ENCODE measurements at places on chromosomes 2 and 18.

DNA sequence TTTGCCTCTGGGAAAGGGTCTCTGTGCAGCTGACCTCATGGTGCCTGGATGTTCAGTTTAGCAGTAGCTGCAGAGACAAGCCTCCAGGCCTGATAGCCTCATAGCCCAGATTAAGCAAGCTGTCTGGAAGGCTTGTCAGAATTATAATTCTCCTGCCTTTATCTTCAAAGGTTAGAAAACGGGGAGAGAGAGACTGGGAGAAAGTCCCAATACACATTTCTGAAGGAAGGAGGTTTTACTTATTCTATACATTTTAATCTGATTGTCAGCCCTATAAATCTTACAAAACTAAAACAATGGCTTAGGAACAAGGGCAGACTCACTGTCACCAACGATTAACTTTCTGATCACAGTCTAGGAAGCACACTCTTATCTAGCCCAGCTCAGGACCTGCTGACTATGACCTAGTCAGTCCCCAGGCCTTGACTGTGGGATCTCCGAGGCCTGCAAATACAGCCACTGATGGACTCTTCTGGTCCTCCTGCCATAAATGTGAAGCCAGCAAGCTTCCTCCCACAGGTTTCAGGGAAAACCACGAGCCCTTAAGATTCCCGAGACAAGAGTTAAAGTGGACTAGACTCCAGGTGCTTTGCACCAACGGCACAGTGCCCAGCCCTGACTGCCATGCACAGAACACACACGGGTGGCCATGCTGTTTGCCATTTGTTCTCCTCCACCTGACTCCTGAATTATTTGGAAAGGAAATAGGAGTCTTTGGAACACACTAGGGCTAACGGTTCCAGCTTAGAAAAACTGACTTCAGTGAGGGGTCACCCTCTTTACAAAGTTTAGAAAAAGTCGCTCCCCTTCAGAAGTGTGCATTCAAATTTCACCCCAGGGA, 111.4 kb upstream of the SMAD7 start:
- DNase-seq: no peak

DNA sequence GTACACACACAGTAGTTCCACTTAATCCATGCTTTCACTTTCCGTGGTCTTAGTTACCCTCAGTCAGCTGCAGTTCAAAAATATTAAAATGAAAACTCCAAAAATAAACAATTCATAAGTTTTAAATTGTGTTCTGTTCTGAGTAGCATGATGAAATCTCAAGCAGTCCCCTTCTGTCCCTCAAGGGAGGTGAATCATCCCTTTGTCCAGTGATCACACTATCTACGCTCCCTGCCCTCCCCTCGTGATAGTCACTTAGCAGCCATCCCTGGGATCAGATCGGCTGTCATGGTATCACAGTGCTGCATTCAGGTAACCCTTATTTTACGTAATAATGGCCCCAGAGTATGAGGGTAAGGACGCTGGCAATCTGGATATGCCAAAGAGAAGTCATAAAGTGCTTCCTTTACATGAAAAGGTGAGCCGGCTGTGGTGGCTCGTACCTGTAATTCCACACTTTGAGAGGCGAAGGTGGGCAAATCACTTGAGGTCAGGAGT, 5.8 kb upstream of the RTN4 start:
- no peak for DNase-seq

DNA sequence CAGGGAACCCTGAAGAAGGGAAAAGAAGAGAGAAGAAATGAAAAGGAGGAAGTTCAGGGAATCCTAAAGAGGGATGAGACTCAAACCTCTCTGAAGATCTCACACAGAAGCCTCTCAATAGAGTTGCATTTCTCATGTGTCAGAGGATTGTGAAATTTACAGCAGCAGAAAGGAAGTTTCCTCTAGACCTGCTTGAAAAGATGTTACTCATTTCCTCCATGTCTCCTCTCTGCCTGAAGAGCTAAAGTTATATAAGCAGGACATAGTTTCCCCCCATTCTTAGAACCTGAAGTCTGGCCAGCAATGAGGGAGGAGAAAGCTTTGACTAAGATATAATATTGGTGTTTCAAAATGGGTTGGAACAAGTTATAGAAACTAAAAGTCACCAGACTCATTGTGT, 1155.6 kb downstream of the LRP1B start:
- DNase-seq: no peak

DNA sequence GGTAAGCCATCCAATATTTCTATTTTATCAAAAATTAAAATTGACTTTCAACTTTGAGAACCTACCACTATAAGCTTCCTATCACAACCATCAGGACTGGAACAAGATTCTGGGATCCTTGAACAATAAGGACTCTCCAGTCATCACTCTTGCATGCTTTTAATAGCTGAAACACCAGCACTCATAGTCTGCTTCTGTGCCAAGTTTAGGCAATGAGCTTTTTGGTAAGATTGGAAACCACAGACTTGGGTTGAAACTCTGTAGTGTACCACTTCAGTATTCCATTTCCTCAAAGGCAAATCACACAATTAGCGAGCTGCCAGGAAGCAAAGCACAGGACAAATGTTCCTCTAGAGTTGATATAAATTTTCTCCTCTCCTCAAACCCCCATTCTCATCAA, 1065.8 kb upstream of the SLC39A10 start:
- DNase-seq: no peak

- no peak for DNase-seq
Observed at GRCh38 chr18:75064513-75064905, 144.4 kb downstream of the PTGR3 start.

- no peak for DNase-seq
Observed at GRCh38 chr2:70671092-70671675, 96.8 kb downstream of the ADD2 start.

GRCh38 chr2:176521878-176522670, 252.8 kb downstream of the MTX2 start:
- no peak for DNase-seq

DNA sequence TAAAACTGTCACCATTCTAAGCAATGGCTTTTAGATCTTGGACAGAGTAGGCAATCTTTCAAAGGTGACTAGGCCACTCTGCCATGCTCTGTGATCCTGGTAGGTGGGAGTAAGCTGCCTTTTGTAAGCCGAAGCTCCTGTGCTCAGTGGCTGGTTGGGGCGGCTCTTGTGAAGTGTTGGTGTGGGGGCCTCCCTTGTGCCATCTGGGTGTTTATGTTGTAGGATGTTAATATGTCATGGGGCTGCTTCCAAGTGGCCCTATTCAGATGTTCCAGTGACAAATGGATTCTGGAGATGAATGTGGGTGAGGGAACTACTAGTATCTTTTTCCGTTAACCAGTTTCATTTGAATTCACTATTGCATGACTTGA, 116.8 kb upstream of the SPRED2 start:
- peak; percentile 15 for DNase-seq
